Activated naive CD4-positive, alpha-beta T cell treated with anti-CD3 and anti-CD28 coated beads, Interleukin-2, amount 50 U/mL, for 72 hours (primary cell): ENCODE measurements at places on chromosomes 6 and 20.

GRCh38 chr6:170097505-170098427 lies 193.1 kb downstream of the DLL1 start:
- peak; percentile 39 for DNase-seq

DNA sequence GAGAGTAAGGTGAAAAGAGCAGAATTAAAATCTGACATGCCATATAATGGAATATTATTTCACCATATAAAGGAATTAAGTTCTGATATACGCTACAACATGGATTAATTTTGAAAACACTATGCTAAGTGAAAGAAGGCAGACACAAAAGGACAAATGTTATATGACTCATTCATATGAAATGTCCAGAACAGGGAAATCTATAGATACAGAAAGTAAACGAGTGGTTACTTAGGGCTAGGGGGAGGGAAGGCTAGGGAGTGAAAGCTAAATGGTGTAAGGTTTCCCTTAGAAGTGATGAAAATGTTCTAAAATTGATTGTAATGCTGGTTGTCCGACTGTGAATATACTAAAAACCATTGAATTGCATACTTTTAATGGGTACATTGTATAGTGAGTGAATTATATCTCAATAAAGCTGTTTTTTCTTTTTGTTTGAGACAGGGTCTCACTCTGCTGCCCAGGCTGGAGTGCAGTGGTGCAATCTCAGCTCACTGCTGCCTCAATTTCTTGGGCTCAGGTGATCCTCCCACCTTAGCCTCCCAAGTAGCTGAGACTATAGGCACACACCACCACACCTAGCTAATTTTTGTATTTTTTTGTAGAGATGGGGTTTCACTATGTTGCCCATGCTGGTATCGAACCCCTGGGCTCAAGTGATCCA lies 8.2 kb downstream of the PRPH2 start:
- DNase-seq, result no peak

DNA sequence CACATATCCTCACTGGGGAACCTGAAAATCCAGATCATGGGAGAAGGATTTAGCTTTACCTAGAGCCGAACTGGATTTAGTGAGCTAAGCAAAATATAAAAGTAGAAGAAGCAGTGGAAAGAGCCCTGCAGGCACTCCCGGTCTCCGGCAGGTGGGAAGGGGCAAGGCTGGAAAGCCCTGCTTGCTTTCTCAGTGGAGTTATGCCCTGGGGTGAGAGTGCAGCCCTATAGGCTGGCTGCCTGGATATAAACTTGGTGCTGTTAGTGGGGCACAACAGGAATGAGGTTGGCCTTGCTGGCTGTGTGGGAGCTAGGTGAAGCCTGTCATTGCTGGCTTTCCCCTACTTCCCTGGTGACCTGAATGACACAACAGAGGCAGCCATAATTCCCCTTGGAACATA lies 122.0 kb downstream of the CDK19 start:
- DNase-seq, result no peak

DNA sequence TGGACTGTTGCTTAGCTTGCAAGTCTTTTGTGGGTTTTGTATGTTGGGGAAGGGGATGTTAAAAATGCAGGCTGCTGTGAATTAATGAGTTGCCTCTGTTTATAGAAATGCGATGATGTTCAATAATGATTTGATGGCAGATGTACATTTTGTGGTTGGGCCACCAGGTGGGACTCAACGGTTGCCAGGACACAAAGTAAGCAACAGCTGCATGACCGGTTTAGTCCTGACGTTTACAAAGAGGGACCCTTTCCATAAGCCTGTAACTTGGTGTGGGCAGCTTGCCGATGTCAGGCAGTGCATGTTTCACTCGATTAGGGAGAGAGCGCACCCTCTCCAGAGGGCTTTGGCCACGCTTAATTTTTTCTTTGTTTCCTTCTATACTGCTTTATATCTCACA lies 1.3 kb downstream of the BTBD3 start:
- no peak for DNase-seq

- DNase-seq, result no peak
These were observed 274.9 kb downstream of the PRL start for GRCh38 chr6:22021966-22022365.

DNA sequence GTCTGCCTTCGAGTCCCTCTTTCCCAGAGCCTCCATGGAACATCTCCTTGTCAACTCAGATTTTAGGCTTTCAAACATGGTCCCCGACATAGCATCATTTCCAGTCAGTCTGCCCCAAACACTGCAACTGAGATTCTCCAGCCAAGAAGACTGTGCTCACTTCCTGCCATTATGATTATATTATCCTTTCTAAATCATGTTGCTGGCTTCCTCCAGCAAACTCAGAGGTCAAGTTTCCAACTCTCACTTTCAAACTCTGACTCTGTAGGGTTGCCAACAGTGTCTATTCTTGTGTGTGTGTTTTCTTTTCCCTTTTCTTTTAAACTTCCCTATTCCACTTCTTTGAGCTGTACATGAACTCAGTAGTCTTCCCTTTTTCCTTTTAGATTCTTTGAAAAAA lies 61.2 kb upstream of the TRAF3IP2 start:
- no peak for DNase-seq

DNA sequence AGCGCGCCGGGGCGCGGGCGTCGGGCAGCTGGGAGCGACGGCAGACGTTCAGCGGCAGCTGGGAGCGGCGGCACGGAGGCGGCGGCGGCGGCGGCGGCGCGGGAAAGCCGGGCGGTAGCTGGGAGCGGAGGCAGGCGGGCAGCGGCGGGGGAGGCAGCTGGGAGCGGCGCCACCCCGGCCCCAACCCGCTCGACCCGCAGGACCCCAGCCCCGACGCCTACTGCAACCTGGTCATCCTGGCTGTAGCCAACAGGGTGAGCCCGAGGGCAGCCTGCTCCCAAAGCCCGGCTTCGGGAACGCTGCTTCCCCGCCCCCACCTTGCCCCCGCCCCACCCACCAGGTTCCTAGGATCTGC lies 8.9 kb downstream of the CCM2L start:
- no peak for DNase-seq

DNA sequence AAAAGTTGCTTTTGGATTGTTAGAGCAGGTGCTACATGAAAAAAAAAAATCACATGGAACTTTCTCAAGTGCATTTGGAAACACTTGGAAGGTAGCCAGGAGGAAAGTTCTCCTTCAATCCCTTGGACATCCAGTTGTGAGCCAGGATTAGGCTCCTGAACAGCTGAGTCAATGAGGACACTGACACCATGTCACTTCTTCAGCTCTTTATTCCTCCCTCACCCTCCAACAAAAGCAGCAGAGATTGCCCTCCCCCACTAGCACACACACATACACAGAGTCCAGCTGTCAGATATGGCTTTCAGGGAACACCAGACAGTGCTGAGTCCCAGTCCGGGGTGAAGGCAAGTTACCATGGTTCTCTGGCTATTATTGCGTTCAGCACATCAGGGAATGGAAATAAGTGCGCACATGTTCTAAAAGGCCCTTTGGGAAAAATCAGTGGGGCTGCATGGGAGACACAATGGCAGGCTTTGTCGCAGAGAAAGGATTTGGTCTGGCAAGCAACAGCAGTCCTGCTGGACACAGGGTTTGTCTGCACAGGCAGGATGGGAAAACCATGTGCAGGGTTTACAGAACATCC lies 124.7 kb upstream of the MARCKS start:
- DNase-seq, result no peak

DNA sequence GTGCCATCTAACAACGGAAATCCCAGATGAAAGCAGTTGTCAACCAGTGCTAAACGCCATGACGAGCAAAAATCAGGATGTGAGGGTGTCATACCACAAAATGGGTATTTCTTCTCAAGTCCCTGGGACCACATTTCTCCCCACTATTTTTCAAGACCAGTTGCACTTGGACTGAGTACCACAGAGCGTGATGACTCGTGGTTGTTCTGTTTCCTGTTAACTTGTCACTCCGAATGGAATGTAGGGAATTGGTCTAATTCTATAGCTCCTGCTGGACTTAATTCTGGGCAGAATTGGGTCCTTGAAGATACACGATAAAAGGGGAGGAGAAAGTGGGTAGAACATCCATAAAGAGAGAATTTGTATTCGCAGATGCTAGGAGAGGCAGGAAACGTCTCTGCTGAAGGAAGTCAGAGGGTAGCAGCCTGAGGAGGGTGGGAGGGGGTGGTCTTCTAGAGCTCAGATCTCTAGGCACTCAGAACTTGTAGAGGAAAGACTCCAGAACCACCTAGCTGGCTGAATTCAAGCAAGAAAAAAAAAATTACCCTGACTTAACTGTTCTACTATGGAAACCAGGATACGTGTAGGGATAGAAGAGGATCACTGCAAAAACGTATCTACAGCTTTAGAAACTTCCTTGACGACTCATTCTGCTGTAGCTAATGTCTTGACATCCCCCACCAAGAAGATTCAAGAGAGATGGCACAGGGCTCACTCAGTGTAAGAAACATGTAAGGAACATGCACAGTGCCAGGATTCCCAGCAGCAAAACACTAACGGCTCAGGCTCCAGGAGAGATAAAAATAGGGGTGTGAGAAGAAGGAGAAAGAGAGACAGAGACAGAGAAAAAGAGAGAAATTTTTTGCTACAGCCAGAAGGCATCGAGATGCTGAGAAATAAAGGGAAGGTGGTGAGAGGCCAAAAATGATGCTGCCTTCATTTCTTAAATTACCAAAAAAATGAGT lies 494.7 kb downstream of the CD83 start:
- no peak for DNase-seq

GRCh38 chr6:111070105-111071005 lies 16.9 kb upstream of the SLC16A10 start:
- DNase-seq, result no peak

DNA sequence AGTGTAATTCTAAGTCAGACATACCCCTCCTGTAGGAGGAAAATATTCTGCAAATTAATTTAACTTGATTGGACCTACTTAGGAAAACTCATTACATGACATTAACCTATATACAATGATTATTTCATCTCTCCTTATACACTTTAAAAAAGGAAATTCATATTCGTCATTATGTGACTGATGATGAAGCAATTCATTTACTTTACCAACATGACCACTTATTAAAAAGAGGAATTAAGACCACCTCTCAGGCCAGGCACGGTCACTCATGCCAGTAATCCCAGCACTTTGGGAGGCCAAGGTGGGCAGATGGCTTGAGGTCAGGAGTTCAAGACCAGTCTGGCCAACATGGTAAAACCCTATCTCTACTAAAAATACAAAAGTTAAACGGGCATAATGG lies 11.6 kb downstream of the AKIRIN2 start:
- DNase-seq, result no peak

GRCh38 chr6:151196555-151196954 lies 43.2 kb upstream of the AKAP12 start:
- no peak for DNase-seq

- no peak for DNase-seq
These were observed 48.2 kb downstream of the STX7 start for GRCh38 chr6:132464538-132465256.

- DNase-seq, result no peak
These were observed 14.3 kb upstream of the LAMP5 start for GRCh38 chr20:9500121-9500520.
